ENCODE measurements at places on chromosomes 5 and 9. TPM values are rescaled to one million over a fixed set of nuclear protein-coding genes. Genes with fewer than 3 reads are reported as not detected.
A peak's percentile ranks its signal among the peaks of the same experiment; 100 is the strongest.

- no peaks in the 10 kb centered on the region for H3K27me3 ChIP-seq
- H3K36me3 ChIP-seq: no peaks in the 10 kb centered on the region
- H3K27ac ChIP-seq: no peak overlapping the region
- no peaks in the 10 kb centered on the region for H3K4me1 ChIP-seq
These were observed 104.3 kb downstream of the TRPM6 start for GRCh38 chr9:74783408-74783807.

GRCh38 chr5:124156415-124156996, 589.9 kb downstream of the ZNF608 start:
- H3K4me1 ChIP-seq: peaks cover 4% of the 10 kb centered on the region
- H3K4me3 ChIP-seq: no peak overlapping the region
- H3K36me3 ChIP-seq: no peaks in the 10 kb centered on the region
- DNase-seq: no peak
- H3K27me3 ChIP-seq: no peaks in the 10 kb centered on the region
- no peak overlapping the region for H3K27ac ChIP-seq

- no peaks in the 10 kb centered on the region for H3K27me3 ChIP-seq
- DNase-seq: no peak
- H3K36me3 ChIP-seq: no peaks in the 10 kb centered on the region
- H3K4me3 ChIP-seq: no peak overlapping the region
- no peaks in the 10 kb centered on the region for H3K4me1 ChIP-seq
These were observed 85.7 kb upstream of the PPP1R2B start for GRCh38 chr5:156764176-156764971.

DNA sequence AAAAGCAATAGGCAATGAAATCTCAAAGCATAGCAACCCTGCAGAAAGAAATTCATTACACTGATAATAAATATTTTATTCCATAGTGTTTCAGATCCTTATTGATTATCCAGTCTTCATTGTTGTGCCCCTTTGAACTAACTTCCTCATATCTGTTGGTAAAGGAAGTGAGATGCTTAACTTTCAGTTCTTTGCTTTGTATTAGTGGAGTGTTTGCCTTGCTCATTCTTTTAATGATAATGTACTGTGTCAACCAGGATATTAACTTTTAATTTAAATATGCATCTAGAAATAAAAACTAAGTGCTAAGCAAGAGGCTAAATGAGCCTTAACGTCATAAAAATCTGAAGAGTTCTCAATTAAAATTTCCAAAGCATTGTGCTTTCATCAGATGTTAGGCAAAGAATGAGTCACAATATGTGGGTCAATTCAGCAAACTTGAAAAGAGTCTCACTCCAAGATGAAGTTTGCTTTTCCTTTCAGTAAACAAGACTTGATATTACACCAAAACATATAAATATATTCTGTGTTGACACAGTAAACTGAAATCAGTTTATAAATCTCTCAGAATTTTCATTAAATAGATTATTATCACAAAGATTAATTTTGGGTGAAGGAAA, 105.9 kb downstream of the GIN1 start:
- H3K36me3 ChIP-seq: peaks cover 12% of the 10 kb centered on the region
- no peak overlapping the region for H3K4me3 ChIP-seq
- no peak for DNase-seq
- no peak overlapping the region for H3K27ac ChIP-seq

- H3K36me3 ChIP-seq: no peaks in the 10 kb centered on the region
- H3K4me1 ChIP-seq: peaks cover 13% of the 10 kb centered on the region
- no peak overlapping the region for H3K27ac ChIP-seq
- H3K4me3 ChIP-seq: no peak overlapping the region
These were observed 170.5 kb downstream of the ARHGEF28 start for GRCh38 chr5:73796164-73797131.

GRCh38 chr9:83649515-83649914, 26.6 kb downstream of the IDNK start:
- no peak overlapping the region for H3K4me3 ChIP-seq
- DNase-seq: no peak
- H3K27ac ChIP-seq: no peak overlapping the region
- no peaks in the 10 kb centered on the region for H3K4me1 ChIP-seq

DNA sequence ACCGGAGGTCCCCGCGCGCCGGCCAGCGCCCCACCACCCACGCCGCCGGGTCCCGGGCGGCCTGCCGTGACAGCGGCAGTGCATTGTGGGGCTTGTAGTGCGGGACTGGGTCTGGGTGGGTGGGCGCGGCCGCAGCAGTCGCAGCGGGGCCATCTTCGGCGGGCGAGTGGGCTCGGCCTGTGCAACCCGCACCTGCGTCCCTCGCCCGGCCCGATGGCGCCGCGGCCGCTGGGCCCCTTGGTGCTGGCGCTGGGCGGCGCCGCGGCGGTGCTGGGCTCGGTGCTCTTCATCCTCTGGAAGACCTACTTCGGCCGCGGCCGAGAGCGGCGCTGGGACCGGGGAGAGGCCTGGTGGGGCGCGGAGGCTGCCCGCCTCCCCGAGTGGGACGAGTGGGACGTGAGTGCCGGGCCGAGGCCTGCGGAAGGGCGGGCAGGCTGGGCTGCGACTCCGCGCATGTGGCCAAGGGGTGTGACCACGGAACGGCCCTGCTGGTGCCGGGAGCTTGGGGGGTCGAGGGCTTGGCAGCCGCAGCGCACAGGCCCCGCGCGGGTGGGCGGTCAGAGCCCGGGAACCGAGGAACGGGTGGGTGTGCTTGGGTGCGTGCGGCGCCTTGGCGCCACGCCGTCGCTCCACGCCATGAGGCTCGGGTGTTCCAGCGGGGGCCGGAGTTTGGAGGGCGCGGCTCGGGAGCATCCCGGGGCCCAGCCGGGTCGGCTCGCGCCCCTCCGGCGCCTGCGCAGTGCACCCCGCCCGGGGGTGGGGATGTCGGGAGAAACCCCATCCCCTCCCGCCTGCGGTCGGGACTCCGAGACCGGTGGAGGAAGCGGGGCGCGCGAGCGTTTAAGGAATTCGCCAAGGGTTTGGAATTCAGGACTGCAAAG, at the start of gene ARL10:
Gene ARL10, plus strand, starts transcription at position 137 of the 881 bp plus-strand sequence. Its CDS starts 77 bp downstream, at position 214.
- peak within 1 kb of the TSS; percentile 18 for H3K27ac ChIP-seq
- no peaks in the 10 kb centered on the region for H3K27me3 ChIP-seq
- H3K4me3 ChIP-seq: peak within 1 kb of the TSS; percentile 69
- no peak for DNase-seq

- peaks cover 40% of the 10 kb centered on the region for H3K4me1 ChIP-seq
- DNase-seq: peak; percentile 83
- H3K27ac ChIP-seq: peak overlapping the region; percentile 93
These were observed 54.5 kb downstream of the ZNF366 start for GRCh38 chr5:72452515-72453245.

DNA sequence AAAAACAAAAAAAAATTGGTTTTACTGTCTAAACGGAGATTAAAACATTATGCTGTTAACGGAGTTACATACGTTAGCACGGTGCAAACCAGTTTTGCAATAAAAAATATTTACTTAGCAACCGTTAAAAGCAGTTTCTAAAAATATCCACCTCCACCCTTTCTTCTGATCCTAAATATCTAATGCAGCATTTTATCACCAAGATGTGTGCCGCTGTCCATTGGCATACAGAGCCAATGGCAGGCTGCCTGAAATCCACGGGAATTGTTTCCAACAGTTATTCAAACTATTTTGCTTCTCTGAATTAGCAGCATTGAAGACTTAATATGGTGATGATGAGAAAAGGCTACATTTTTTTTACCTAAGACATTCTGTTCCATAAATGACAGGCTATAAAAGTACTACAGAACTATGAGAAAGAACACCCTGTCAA, 61.6 kb downstream of the CSNK1A1 start:
- H3K4me1 ChIP-seq: peaks cover 65% of the 10 kb centered on the region
- no peak overlapping the region for H3K4me3 ChIP-seq
- no peaks in the 10 kb centered on the region for H3K27me3 ChIP-seq
- peak overlapping the region; percentile 57 for H3K27ac ChIP-seq
- no peak for DNase-seq
- H3K36me3 ChIP-seq: peaks cover 6% of the 10 kb centered on the region

DNA sequence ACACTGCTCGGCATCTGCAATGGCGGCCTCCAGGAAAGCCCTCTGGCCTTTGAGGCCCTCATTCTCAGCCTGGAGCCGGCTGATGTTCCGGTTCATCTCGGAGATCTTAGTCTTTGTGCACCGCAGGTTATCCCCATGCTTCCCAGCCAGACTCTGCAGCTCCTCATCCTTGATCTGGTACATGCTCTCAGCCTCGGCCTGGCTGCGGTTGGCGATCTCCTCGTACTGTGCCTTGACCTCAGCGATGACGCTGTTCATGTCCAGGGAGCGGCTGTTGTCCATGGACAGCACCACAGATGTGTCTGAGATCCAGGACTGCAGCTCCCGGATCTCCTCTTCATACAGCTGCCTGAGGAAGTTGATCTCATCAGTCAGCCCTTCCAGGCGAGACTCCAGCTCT, 21.9 kb downstream of the CEP120 start:
- H3K27ac ChIP-seq: no peak overlapping the region
- H3K36me3 ChIP-seq: peaks cover 52% of the 10 kb centered on the region
- H3K4me1 ChIP-seq: no peaks in the 10 kb centered on the region
- H3K4me3 ChIP-seq: no peak overlapping the region
- DNase-seq: no peak
- H3K27me3 ChIP-seq: no peaks in the 10 kb centered on the region

- no peak overlapping the region for H3K27ac ChIP-seq
- H3K4me1 ChIP-seq: no peaks in the 10 kb centered on the region
- DNase-seq: no peak
- no peaks in the 10 kb centered on the region for H3K36me3 ChIP-seq
- H3K4me3 ChIP-seq: no peak overlapping the region
- H3K27me3 ChIP-seq: peaks cover 3% of the 10 kb centered on the region
These were observed 40.6 kb downstream of the ZNF883 start for GRCh38 chr9:112971415-112971814.

DNA sequence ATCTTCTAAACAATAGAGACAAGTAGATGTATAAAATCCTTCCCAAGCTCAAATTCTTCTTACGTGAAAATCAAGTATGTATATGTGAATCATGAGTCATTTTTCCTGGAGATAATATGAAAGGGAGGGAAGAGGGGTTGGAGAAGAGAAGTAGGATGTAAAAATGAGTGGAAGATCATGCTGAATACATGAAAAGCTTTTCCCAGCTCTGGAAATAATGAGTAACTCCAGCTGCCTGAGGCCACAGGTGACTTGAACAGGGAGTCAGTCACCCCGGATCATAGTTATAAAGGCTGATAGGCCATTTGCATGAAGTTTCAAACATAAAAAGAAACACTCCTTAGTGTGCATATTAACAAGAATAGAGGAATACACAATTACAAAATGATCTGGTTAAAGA, 486.7 kb downstream of the EFNA5 start:
- H3K4me3 ChIP-seq: no peak overlapping the region
- no peak overlapping the region for H3K27ac ChIP-seq
- no peaks in the 10 kb centered on the region for H3K4me1 ChIP-seq
- H3K36me3 ChIP-seq: no peaks in the 10 kb centered on the region

DNA sequence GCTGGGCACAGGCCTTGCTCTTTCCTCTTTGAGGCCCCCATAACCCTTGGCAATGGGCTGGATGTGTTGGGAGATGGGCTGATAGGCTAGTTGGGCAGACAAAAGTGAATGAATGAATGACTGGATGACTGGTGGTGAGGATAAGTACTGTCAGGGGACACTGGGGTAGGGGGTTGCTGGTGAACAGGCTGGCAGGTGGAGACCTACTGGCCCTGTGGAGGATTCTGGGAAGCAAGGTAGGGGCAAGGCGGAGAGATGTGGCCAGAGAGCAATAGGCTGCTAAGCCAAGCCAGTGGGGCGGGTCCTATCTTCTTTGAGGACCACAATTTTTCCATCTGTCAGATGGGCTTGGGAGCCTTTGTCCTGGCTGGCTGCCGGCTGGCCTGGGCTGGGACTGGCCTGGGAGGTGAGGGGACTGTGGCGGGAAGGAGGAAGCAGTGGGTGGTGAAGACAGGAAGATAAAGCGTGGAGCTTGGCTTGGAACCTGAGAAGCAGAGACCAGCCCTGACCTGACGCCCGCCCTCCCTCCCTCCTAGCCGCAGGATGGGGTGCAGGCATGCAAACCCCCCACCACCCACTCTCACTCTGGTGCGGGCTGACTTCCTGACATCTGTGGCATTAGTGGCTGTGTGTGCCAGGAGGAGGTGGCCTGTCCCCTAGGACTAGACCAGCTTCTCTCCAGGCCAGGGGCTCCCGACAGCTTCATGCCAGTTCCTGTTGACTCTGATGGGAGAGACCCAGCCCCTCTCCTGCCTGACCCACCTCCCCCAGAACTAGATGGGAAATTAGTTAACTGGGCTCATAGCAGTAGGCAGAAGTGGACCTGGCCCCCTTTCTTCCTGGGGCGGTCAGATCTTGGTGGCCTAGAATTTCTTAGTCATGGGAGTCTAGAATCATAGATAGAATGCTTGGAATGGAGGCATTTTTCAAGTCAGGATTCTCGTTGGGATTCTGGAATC, 9.5 kb downstream of the CXXC5 start:
- peak overlapping the region; percentile 92 for H3K27ac ChIP-seq
- no peak for DNase-seq
- H3K4me1 ChIP-seq: peaks cover 88% of the 10 kb centered on the region
- H3K27me3 ChIP-seq: no peaks in the 10 kb centered on the region

DNA sequence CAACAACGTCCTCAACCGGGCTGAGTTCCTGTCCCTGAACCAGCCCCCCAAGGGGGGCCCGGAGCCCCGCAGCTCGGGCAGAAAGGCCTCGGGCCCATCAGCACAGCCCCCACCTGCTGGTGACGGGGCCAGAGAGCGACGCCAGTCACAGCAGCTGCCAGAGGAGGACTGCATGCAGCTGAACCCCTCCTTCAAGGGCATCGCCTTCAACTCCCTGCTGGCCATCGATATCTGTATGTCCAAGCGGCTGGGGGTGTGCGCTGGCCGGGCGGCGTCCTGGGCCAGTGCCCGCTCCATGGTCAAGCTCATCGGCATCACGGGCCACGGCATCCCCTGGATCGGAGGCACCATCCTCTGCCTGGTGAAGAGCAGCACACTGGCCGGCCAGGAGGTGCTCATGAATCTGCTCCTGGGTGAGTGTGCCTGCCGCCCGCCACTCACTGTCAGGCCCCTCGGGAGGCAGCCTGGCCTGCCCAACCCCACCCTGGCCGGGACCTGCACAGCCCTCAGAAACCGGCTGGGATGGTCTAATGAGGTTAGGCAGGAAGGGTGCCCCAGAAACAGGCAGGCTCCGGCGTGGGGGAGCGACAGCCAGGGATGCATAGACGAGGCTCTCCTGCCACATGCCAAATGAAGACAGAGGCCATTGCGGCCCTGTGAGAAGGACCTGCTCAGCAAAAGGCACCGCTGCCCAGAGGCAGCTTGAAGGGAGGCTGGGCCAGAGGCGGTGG, 678 bp downstream of the PLPP7 start:
- H3K27ac ChIP-seq: no peak overlapping the region
- H3K27me3 ChIP-seq: no peaks in the 10 kb centered on the region
- DNase-seq: peak; percentile 60
- H3K4me3 ChIP-seq: peak overlapping the region; percentile 47
- H3K36me3 ChIP-seq: no peaks in the 10 kb centered on the region

IFNK gene
- not detected for total RNA-seq

GHR gene
- 16.9 TPM for total RNA-seq

FAM13B gene
- total RNA-seq: 21.5 TPM

NIPAL4 gene
- total RNA-seq: 111 TPM

IRX2 gene
- 41.1 TPM for total RNA-seq

ASPN gene
- total RNA-seq: 2.8 TPM

NEURL1B gene
- total RNA-seq: 18.5 TPM

GDA gene
- 0.16 TPM for total RNA-seq

SH3GLB2 gene
- 266 TPM for total RNA-seq

ANXA1 gene
- 550 TPM for total RNA-seq

RANBP17 gene
- total RNA-seq: 1.6 TPM

PTPN3 gene
- total RNA-seq: 64.0 TPM

CSF1R gene
- 22.8 TPM for total RNA-seq

CCL27 gene
- total RNA-seq: 256 TPM

C5orf46 gene
- total RNA-seq: 28.2 TPM

CRAT gene
- total RNA-seq: 42.3 TPM

PCDHA7 gene
- total RNA-seq: not detected
